ENCODE measurements at places on chromosomes 3 and 15. TPM values are rescaled to one million over a fixed set of nuclear protein-coding genes. Genes with fewer than 3 reads are reported as not detected.

DNA sequence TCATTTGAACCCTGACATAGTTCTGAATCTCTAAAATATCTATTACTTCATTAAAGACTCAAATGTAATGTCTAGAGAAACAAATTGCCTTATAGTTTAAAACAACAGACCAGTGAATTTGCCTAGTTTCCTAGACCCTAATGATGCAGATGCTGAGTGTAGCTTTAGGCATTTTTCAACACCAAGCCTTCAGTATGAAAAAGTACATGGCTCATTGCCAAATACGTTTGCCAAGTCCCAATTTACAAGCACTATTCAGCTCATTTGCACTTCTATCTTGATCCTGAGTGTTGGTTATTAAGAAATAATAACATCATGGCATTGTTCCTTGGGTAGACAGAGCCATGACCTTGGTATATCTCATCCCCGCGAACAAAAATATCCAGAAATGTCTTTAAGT is 46.8 kb downstream of the EOMES start:
- peak; percentile 13 for DNase-seq

DNA sequence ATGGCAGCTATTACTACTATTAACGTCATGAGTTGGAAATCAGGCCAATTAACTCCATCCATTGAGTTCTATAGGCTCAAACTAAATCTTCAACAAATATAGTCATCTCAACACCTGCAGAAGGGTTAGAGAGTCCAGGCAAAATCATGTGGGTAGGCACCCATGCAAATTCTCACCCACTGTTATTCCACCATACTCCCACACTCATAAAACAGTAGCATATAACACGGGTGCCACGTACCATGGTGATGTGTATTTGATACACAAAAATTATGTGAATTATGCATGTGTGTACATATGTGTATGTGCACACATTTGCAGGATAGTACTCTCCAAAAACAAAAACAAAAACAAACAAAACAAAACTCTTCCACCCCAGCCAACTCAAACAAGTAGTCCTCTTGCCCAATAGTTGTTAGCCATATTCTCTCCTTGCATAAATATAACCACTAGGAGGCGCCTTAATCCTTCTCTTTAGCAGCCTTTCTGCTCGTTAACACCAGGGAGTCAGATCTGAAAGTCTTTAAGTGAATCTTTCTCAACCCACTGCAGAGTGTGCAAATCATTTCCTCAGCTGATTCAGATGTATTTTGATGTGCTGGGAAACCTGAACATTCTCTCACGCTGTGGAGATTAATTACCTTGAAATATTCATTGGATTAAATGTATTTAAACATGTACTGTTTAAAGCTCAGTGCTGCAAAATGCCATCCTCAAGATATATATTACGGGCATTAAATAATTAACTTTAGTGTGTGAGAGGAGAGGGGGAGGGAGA is 38.0 kb upstream of the COPB2 start:
- DNase-seq: peak; percentile 73

DNA sequence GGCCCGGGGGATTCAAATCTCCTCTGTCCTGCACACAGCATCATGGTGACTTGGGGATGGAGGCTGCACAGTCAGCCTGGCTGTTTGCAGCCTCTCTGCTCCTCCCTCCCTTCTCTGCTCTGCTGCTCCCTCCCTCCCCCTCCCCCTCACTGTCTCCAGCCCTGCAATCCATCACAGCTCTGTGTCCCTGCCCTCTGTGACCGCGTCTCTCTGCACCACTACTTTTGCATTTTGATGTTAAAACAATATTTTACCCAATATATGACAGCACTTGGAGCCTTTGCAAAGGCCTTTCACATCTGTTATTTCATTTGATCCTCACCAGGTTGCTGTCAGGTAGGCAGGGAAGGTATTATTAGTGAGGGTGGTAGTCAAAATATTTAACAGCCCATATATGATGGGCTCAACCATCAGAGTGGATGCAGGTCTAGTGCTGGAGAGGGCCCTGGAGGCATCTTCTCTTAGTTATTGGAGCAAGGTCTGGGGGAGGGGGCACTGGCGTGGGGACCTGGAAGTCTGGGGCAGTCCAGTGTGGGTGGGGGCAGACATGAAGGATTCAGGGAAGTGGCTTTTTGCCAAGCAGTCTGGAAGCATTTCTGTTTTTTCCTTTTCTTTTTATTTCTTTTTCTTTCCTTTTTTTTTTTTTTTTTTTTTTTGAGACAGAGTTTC is 16.3 kb upstream of the VPS8 start:
- no peak for DNase-seq

Gene HRH1
- 3.8 TPM for polyA plus RNA-seq

GRCh38 chr15:34085746-34086145 is 15.9 kb downstream of the EMC7 start:
- no peak for DNase-seq

GRCh38 chr15:56950979-56951378 is 32.5 kb downstream of the TCF12 start:
- no peak for DNase-seq

DNA sequence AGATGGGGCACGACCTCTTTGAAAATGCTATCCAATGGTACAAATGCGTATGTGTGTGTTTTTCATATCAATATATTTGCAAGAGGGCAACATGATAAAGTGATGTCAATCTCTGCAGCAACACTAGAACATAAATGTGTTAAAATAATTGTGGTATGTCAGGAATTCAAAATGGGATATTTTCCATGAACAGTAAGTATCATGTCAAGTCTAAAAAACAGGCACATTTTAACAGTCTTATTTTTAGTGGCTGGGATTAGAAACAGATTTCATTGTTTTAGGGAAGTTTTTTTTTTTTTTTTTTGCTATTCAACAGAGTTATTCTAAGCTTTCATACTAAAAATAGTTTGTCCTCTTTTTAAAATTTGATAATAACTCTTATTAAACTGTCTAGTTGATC is 209.8 kb downstream of the GAP43 start:
- DNase-seq: no peak

DNA sequence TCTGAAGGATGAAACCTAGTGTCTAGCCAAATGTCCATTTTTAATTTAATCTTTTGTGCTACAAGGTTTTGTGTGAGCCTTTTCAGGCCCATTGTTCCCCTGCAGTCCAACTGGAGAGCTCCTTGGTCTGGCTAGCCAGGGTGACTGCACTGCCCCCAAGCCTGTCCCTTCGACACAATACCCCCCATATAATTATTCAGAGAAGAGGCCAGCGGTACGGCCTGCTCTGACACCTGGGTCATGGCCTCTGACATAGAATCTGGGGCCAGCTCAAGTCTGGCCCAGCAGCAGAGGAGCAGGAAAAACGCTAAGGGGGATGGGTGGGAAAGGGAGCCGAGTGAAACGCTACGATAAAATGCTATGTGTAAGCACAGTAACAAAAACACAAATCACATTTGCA is 64.2 kb upstream of the PYGO1 start:
- no peak for DNase-seq

Gene TEX55
- polyA plus RNA-seq: not detected

- peak; percentile 73 for DNase-seq
Observed at GRCh38 chr3:172332256-172333041, 115.8 kb downstream of the GHSR start.

- DNase-seq: no peak
Observed at GRCh38 chr3:196218155-196218712, 1.9 kb downstream of the SLC51A start.

Gene FGF7
- polyA plus RNA-seq: 45.0 TPM

DNA sequence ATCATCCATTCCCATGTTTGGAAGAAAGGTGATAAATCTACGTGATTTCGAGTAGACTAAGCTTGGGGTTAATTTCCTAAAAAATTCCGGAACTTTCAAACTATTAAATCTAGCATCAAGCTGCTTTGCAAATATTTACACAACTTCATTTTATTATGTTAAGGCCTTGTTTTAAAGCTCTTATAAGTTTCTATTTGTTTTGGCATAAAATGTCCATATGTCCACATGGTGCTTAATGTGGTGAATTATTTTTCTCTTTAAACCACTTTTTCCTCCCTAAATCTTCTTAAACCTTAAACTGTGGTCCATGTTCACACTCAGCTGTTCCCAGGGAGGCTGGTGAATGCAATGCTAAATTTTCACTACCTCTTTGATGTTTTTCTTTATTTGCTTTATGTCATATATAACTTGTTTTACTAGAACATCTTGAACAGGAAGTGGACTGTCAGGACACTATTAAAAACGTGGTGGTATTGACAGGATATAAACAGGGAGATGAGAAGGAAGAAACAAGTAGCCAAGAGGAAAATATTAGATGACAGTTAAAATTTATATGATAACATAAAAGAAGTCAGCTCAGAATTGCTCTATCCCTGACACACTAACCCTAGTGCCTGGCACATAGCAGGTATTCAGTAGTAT is 72.5 kb upstream of the AGTR1 start:
- DNase-seq: no peak

DNA sequence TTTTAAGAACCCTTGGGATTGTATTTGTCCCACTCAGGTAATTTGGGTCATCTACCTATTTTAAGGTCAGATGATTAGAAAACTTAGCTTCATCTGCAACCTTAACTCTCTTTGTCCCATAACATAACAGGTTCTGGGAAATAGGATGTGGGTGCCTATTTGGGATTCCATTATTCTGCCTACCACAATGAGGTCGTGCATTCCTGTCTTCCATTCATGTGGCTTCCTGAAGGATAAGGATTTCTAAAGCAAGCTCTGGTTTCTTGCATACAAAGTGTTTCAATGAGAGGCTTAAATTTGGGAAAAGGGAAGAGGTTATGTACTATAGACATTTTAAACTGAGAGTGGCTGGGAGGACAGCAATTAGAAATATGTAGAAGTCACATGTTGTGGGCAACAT is 190.3 kb downstream of the MCTP2 start:
- no peak for DNase-seq

Gene GHSR
- not detected for polyA plus RNA-seq

Gene CELF6
- 0.86 TPM for polyA plus RNA-seq

- peak; percentile 19 for DNase-seq
Observed at GRCh38 chr15:89888214-89888804, 5.5 kb downstream of the AP3S2 start.

GRCh38 chr15:96334017-96334704 is 3.7 kb downstream of the NR2F2 start:
- DNase-seq: no peak

DNA sequence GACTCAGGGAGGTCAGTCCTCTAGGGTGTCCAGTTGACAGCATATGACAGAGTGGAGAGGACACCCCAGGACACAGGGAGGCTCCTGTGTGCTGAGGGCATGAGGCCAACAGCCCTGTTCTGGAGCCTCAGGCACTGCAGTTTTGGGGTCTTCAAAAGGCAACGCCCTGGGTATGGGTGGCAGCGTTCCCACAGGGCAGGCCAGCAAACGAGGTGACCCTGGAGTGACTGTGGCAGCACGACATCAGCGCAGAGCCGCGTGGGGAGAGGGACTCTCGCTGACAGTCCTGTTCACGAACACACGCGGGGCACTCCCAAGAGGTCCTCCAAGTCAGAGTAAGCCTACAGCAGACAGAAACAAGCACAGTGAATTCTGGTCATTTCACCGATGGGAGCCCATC is 41.4 kb upstream of the VPS8 start:
- no peak for DNase-seq

Gene SHF
- polyA plus RNA-seq: 5.4 TPM

GRCh38 chr3:101862416-101863165 is 13.3 kb downstream of the NFKBIZ start:
- no peak for DNase-seq

- no peak for DNase-seq
Observed at GRCh38 chr3:163474766-163475165, 1603.5 kb downstream of the SI start.

GRCh38 chr3:41464401-41464800 is 265.1 kb downstream of the CTNNB1 start:
- no peak for DNase-seq

Gene SEMA3G
- not detected for polyA plus RNA-seq

Gene CSPG4
- polyA plus RNA-seq: 44.2 TPM

- no peak for DNase-seq
Observed at GRCh38 chr15:48828471-48828870, 17.6 kb upstream of the CEP152 start.

GRCh38 chr15:93028632-93029213 is 60.3 kb downstream of the RGMA start:
- DNase-seq: peak; percentile 76

GRCh38 chr3:4980229-4981203 is 1.3 kb downstream of the BHLHE40 start:
- peak; percentile 88 for DNase-seq

Gene SPINT1
- polyA plus RNA-seq: not detected

Gene DPPA2
- polyA plus RNA-seq: not detected

DNA sequence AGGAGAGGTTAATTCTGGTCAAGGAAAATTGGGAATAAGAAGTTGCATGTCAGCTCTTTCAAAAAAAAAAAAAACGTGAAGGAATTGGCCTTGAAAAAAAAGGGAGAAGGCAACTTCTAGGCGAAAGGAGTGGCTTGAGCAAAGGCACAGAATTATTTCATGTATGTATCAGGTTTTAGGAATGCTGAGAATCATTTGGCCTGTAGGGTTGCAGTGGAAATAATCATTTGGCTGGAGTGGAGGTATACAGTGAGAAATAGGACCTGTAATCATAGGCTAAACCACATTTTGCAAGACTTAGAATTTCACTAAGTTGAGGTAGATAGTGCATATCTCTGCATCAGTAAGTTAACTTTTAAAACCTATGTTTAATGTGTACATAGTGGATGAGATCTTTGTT is 54.9 kb downstream of the EPHA6 start:
- no peak for DNase-seq
